ENCODE measurements at places on chromosomes 1 and 21.
A peak's percentile ranks its signal among the peaks of the same experiment; 100 is the strongest.

- no peak for DNase-seq
These were observed 202.7 kb downstream of the RHOU start for GRCh38 chr1:228937851-228938536.

DNA sequence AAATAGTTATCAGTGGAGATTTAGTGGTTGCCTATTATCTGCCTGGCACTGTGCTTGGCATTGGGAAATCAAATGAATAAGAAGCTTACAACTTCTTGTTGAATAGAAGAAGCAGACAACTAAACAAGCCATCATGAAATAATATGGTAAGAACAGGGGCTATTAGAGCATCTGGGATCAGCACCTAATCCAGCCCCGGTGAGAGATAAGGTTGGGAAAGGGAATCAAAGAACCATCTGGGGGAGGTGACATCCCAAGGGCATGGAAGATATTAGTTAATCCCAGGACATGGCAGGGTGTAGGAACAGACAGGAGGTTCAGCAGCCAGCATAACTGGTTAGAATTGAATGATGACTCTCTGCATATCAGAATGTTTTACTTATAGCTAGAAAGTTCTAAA lies 36.3 kb upstream of the SUCO start:
- DNase-seq, result no peak

DNA sequence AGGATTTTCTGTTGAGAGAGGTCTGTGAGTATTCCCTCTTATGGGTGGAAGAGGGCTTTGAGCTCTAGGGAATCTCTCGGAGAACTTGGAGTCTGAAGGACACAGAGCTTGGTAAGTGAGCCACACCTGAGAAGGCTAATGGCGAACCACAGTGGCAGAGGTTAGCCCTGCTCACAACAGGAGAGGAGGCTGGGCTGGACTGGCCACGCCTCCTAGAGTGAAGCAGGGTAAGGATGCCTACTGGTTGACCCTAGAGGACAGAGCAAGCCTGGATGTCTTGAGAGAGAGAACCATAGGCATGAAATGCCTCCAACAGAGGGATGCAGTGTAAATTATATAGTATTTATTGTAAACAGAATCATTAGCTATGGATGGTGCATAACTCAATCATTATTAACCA lies 232.6 kb downstream of the PCP4 start:
- no peak for DNase-seq

GRCh38 chr1:216168546-216168945 lies 254.7 kb downstream of the USH2A start:
- no peak for DNase-seq

DNA sequence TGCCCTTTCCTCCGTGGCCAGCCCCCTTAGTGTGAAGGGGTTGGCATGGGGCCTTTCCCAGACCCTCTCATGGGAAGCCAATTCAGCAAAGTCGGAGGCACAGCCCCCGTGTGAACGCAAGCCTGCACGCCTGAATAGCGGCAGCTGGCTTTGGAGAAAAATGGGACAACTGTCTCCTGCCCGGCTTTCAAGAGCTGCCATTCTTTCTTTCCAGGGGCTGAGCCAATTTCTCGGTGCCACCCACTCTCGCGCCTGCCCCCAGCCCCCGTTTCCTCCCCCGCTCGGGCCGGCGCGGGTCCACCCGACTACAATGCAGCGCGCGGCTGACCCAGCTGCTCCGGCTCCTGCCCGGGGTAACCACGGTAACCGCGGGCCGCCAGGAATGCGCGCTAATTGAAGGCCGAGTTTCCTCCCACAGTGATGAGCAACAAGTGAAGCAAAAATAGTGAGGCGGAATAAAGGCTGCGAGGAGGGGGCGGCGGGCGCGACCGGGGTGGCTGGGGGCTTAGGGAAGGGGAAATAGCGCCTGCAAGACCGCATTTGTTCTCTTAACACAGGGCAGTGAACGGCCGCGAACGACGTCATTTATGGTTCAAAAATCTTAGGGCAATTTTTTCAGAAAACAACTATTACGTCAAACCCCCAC lies 27.8 kb downstream of the ILDR2 start:
- DNase-seq, result peak; percentile 30

DNA sequence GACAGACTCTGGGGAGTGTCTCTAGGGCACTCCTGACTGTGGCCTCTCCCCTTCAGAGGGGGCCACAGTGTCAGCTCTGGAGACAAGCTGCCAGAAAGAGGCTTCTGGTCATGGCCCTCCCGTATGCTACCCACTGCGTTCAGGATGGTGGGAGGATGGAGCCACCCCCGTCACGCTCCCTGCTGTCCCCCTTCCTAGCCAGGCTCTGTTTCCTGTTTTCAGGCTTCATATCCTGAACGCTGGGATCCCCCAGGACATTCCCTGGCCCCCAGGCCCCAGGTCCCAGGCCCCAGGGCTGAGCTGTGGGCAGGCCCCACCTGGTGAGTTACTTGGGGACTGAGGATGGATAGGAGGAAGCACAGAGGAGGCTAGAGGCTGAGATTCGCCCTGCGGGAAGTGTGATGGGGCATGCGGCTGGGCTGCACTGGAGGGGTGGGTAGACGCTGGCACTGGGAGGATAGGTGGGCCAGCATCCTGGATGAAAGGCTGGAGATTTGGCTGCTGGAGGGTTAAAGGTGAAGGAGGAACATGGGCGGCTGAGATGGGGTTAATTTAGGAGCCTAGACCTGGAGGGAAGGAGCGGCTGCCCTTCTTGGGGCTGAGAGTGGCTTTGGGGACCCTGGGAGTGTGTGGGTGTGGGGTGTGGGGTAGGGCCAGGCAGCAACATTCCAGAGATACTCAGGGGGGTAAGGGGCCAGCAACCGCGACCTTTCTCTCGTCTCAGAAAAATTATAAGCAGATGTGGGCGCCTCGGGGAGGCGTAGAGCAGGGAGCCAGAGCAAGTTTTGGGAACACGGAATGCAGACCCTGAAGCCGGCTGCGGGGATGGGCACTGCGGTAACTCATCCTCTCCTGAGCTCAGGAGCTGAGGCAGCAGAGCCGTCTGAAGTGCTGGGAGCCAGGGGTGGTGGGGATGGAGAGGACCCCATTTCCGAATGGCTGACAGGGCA lies 8.7 kb downstream of the PEAR1 start:
- DNase-seq, result no peak

- DNase-seq, result peak; percentile 77
These were observed 61.1 kb downstream of the TOMM20 start for GRCh38 chr1:235067396-235068157.

- DNase-seq, result peak; percentile 73
These were observed 76.8 kb downstream of the CD46 start for GRCh38 chr1:207828485-207829158.

- DNase-seq, result no peak
These were observed 2.3 kb upstream of the SLC9A1 start for GRCh38 chr1:27157194-27157593.

GRCh38 chr1:13996334-13996733 lies 296.3 kb downstream of the PRDM2 start:
- no peak for DNase-seq

- DNase-seq, result no peak
These were observed 48.1 kb upstream of the ENAH start for GRCh38 chr1:225700889-225701465.

- no peak for DNase-seq
These were observed 239.6 kb upstream of the DUSP10 start for GRCh38 chr1:221981461-221981860.

DNA sequence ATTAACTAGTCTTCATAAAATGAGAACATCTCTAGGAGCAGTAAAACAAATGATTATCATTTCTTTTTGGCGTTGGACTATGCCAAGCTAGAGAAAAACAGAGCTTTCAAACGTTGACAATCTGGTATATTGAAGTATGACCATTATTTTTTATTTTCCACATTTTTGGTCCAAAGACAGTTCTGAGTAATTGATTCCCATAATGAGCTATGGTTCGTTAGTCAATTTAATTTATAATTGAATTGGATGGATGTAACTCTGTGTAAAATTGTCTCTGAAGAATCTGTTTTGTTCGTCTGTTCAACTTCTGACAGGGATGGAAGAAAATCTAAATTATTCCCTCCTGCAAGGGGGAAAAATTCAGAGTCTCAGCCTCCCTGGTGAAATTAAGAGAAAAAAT lies 234.5 kb downstream of the LMO4 start:
- no peak for DNase-seq

- DNase-seq, result no peak
These were observed 21.7 kb downstream of the GLRX2 start for GRCh38 chr1:193083365-193084088.

DNA sequence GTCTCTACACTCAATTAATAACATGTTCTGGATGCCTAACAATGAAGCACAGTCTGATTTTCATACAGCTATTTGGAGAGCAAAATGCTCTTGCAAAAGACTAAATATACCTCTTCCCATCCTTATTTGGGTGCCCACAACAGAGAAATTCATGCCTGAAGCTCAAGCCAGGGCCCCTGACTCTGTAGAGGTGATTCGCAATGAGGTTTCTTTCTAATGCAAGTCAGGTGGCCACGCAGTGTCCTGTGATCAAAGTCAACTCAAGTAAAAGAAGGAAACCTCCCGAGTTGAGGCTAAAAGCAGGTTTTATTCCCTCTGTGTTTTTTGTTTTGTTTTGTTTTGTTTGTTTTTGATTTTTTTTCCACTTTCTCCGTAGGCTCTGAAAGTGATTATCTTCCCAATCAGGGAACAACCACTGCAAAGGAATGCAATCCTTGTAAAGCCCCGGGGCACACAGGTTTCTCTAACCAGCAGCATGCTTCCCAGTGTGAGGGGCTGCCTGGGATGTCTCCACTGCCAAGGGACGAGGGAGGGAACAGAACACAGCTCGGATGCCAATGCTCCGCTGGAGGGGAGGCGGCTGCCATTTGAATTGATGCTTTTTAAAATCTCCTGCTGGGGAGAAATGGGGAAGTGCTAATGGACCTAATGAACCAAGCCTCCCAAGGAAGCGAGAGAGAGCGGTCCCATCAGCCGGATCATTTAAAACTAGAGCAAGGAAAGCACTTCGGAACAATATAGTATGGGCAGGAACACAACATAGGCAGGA lies 73.8 kb upstream of the SSX2IP start:
- no peak for DNase-seq

GRCh38 chr1:203304391-203304918 lies 864 bp upstream of the BTG2 start:
- no peak for DNase-seq

DNA sequence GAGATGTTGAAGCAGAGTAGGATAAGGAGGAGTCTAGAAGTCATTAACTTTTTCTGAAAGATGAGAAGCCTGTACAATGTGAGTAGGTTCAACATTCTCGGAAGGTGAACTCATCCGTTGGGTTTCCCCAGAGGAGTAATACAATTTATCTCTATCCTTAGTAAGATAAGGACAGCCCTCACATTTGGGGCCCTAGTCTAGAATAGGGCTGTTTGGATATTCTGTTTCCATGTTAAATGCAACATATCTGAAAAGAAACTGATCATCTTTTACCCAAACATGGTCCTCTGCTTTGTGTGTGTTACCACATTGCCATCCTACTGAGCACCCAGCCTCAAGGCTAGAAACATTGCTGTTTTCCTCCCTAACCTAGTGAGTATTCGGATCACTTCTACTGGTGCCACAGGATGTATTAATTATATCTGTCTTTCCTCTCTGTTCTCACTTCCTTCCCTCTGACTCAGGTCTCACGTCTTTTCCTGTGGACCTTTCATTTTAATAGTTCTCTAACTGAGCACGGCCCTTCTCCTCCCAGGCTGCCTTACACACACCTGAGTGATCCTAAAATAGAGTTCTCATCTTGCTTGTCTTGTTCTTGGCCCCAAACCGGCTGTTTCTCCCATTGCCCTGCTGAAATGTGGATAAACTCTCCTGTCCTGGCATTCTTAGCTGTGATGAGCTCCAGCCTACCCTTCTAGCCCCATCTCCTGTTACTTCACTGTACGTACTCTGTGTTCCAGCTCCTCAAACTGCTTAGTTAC lies 91.7 kb downstream of the CDC14A start:
- DNase-seq, result no peak

DNA sequence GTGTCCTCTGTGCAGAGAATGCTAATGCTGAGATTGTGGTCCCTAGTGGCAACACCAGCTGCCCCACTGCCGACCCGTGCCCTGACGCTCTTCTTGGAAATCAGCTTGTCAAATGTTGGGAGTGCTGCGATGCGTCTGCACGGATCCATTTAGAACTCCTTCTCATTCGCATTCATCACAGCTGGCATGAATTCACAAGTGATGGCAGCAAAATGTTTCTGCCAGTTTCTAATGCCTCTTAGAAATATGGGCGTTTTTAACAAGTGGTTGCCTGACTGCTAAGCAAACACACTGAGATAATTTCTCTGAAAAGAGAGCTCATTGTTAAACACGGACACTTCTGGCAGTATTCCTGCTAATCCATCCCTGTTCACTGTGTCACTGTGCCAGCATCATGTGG lies 131.9 kb upstream of the KCNJ6 start:
- no peak for DNase-seq

- no peak for DNase-seq
These were observed 32.1 kb upstream of the CCDC190 start for GRCh38 chr1:162892906-162893611.

- no peak for DNase-seq
These were observed 150.5 kb downstream of the PCBP3 start for GRCh38 chr21:45794027-45794426.

- DNase-seq, result no peak
These were observed 341.0 kb upstream of the USP24 start for GRCh38 chr1:55555956-55556725.

- no peak for DNase-seq
These were observed 169.7 kb downstream of the TOMM20 start for GRCh38 chr1:234958706-234959657.

DNA sequence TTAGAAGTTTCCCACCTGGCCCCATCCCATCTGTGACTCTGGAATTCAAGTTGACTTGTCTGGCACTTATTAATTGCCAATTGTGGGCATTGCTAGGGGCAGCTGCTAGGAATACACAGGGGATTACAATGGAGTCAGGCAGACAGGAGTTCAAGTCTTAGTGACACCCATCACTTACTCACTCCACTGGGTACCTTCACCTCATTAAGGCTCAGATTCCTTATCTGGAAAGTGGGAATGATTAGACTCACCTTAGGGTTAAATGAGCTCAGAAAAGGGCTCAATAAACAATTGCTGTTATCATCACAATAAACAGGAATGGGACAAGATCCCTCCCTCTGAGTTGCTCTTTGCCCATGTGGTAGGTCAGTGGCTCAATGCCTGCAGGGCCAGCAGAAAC lies 18.2 kb downstream of the GRIK3 start:
- no peak for DNase-seq

GRCh38 chr1:63322114-63322943 lies at the start of gene FOXD3:
Gene FOXD3 (plus strand): TSS chr1:63322567. CDS start chr1:63323059, 492 bp downstream.
- peak; percentile 62 for DNase-seq

Measured in H54 (cell line).